ENCODE measurements at places on chromosomes 2 and 18.

DNA sequence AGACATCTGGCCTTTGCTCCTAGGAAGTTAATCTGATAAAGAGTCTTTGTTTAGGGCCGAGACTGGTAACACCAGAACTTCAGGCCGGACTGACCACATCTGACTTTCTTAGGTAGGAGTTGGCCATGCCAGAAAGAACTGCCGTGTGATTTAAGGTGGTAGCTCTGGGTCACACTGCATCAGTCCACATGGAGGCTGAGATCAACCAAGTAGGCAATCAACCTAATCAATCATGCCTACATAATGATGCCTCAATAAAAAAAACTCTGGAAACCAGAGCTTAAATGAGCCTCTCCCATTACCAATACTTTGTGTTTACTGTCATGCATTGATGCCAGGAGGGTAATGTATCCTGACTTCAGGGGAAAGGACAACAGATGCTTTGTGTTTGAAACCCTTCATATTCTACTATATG is 44.1 kb upstream of the ORC2 start:
- no peak for DNase-seq

GRCh38 chr2:12087671-12088380 is 341.4 kb downstream of the LPIN1 start:
- DNase-seq, result no peak

DNA sequence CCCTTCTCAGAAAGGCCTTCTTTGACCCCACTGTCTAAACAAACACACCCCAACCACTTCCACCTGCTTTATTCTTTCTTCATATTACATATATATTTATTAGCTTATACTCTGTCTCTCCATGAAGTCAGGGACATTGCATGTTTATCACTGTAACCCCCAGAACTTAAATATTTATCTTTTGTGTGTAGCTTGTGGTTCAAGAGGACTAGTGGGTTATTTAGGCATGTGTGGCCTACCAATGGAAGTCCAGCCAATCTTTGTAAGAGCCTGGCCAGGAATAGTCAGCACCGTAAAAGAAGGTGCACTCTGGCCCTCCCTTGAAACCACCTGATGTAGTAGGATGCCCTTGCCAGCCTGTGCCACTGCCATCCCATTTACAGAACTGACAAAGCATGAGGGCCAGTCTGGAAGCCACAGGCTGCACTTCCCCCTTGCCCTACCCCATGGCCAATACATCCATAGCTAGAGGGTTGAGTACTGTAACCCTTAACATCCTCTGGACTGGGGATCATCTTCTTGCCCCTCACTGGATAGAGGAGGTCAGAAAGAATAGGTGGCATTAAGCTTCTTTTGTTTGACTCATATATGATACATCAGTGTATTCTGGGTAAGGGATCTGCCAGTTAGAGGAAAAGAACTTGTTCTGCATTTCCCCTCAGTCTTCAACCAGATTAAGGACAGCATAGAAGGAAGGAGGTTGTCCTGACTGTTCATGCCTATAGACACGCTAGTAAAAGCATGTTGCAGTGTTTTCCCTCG is 4.9 kb downstream of the NEMP2 start:
- DNase-seq, result no peak

- no peak for DNase-seq
These were observed 31.3 kb downstream of the MAL start for GRCh38 chr2:95056461-95057459.

- no peak for DNase-seq
These were observed 83.9 kb downstream of the PLCL1 start for GRCh38 chr2:197888321-197888720.

Measured in NCI-H1417 treated with DMSO at 0.1 percent for 48 hours (cell line).